Dermis blood vessel endothelial cell (primary cell): ENCODE measurements at places on chromosomes 7 and 10. TPM values are rescaled to one million over a fixed set of nuclear protein-coding genes. Genes with fewer than 3 reads are reported as not detected.

Gene SPRN
- total RNA-seq = under 0.01 TPM in 1 of 2 replicates, not detected in the other

DNA sequence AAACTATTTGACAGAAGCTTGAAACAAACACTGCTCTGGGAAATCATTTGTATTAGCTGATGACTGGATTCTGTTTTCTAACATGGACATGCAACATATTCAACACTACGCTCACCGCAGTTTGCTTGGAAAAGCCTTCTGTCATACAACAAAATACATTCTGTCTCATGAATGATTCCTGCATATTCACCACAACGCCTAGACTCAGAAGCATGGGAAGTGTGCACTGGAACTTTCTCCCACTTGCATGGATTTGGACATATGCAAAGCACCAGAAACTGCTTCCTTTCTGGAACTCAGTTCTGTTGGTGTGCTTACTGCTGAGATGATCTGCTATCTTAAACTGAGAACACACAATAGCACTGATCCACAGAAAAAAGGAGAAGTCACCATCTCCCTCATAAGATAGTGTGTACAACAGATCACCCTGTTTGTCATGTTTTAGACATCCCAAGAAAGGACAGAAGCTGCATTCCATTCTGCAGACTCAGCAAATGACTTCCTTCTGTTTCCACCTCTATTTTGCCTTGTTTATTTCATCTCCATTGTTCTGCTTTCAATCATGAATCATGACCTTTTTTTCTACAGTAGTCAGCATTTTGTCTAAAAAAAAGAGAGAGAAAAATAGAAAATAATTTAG, 115.8 kb downstream of the HTR7 start:
- peak; percentile 28 for DNase-seq

DNA sequence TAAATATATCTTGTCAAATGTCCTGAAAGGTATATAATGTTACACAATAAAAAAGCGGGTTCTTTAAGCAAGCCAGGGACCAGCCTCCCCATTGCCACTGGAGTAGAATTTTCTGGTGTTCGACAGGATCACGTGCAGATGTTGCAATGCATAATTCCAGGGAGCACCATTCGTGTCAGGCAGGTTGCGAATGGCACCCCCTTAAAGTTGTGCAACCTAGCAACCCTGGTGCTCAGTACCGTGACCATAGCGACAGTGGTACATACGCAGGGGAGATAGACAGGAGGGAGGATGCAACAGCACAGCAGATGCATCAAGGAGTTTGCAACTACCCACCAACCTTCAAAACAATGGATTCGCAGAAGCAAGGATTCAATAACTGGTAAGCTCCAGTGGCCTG, 6.6 kb upstream of the BMPR1A start:
- no peak for DNase-seq

GRCh38 chr10:91115618-91116390, 104.7 kb upstream of the PCGF5 start:
- no peak for DNase-seq

DNA sequence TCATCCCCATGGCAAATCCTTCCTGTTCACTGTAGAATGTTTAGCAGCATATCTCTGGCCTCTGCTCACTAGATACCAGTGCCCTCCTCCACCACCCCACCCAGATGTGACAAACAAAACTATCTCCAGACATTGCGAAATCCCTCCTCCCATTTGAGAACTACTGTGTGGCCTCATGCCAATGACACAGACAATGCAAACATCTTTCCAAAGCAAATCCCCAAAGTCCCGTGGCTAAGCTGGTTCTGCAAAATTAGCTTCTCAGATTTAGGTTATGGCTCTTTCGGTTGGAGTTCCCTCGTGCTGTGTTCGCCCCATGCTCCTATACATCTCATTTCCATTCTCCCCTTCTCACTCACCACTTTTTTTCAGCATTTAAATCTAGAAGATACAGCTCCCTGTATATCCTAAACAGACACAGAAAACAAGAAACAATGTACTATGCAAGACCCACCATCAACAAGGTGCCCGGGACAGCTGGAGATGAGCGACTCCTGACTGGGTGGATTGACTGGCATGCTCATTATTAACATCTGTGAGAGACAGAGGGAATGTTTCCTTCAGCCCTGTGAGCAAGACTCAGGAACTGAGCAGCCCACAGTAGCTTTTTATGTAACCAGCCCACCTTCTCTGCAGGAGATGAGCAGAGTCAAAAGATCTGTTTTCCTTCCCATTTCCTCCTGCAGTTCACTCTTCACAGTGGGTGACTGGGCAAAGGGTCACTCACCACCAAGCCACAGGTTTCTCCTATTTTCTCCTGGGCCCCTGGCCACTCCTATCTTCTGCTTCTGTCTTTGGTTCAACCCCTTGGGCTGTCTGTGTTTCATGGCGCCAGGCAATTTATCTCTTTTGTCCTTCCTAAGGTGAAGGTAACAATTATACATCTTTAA, 225.7 kb upstream of the AOAH start:
- DNase-seq = no peak

- no peak for DNase-seq
These were observed 77.5 kb upstream of the PHYHIPL start for GRCh38 chr10:59098831-59099452.

- DNase-seq = peak; percentile 45
These were observed 54.3 kb downstream of the DLD start for GRCh38 chr7:107945332-107945731.

DNA sequence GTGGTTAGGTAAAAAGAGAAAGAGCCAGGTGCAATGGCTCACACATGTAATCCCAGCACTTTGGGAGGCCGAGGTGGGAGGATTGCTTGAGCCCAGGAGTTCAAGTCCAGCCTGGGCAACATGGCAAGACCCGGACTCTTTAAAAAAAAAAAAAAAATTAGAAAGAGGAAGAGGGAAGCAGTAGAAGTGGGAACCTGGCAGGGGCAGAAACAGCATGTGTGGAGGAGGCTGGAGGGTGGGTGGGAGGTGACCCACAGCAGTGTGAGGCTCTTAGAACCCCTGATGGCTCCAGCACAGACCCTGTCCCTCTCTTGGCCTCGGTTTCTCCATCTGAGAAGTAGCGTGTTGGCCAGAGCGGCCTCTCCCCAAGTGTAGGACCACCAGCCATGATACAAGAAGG, 4.9 kb upstream of the CCL24 start:
- no peak for DNase-seq

- no peak for DNase-seq
These were observed 14.7 kb upstream of the SLC16A9 start for GRCh38 chr10:59724098-59724938.

GRCh38 chr10:51743146-51743545, 43.8 kb upstream of the CSTF2T start:
- DNase-seq = no peak

DNA sequence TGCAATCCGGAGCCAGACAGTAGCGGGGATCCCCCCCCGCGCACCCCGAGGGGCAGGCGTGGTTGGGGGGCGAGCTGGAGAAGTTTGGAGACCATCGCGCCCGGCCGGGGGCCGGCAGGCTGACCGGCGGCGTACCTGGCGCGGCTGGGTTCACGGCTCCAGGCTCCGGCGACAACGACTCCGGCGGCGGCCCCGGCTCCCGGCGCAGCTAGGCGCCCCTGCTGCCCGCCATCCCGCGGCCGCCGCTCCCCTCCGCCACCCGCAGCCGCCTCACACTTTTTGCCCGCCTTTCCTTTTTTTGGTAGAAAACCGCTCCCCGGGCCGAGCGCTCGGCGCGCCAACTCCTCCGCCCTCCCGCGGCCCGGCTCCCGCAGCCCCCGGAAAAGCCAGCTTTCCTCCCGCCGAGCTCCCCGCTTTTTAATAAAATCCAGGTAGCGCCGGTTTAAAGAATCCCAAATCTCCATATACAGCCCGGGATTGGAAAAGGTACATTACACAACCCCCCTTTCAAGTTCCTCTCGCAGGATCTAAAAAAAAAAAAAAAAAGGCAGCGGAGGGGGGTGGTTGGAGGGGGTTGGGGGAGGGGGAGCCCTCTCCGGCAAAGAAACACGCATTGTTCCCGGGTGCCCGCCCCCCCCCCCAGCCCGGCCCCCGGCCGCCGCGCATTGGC, at the start of gene TNRC18:
Gene TNRC18 (minus strand): TSS at position 529 of the 670 bp plus-strand sequence. CDS start 2,588 bp downstream, outside the sequence.
- no peak for DNase-seq

- DNase-seq = no peak
These were observed 22.3 kb downstream of the MUC12 start for GRCh38 chr7:100991631-100992030.

DNA sequence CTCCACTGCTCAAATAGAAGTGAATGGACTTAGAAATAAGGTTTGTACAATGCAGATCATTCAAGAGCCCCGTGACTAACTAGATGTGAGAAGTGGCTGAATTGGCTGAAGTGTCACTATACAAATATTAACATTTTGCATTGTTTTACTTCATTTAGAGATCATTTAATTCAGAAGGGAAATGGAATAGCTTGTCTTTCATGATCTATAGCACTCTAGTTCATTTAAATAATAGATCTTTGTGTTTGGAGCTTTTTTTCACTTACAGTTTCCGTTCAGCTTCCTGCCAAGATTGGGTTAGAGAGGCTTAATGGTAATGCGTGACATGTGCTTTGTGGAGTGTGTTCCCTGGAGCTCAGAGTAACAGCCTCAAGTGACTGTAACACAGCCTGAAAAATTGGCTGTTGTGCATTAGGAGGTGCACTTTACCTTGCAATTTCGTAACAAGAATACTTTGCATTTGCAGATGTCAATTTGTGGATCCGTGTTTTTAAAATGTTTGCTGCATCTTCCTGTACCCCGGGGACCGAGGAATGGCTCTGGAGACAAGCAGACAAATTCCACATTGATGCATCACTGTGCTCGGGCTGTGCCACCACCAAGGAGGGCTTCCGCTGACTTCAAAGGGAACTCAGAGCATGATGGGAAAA, 170.3 kb downstream of the NRP1 start:
- DNase-seq = peak; percentile 67

DNA sequence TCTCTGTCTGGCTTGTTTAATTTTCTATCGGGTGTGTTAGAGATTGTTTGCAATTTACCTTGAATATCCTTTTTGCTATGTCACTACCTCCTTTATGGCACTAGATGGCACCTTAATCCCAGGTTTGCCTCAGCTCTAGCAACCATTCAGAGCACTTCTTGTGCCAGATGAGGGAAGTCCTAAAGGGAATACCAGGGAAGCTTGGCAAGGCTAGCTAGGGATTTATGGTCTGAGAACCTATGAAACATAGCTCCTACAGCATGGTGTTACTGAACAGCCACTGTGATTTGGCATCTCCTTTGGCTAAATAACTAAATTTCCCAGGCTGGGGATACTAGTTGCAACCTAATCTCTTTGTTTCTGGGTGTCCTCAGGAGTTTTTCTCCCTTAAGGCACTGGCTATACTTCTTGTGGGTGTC, 69.0 kb upstream of the VOPP1 start:
- DNase-seq = peak; percentile 90

Gene VIPR2
- total RNA-seq = not detected in 2 replicates

GRCh38 chr7:122726881-122727280, 24.2 kb upstream of the RNF148 start:
- DNase-seq = no peak

DNA sequence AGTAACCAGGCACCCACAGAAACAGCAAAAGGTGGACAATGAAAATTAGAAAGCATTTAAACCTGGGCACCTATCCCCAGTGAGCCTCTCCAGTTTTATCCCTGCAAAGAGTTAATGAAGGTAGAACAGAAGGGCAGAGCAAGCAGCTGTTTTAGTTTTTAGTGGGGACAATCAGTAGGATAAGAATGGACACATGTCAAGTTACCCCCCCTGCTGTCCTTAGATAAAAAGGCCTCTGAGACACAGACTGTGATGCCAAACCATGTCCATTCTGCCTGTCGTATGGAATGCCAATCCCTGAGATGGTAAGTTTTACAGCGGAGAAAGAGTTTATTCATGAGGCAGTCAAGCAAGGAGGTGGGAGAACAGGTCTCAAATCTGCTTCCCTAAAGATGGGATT, 162.6 kb upstream of the AGR3 start:
- DNase-seq = peak; percentile 26

DNA sequence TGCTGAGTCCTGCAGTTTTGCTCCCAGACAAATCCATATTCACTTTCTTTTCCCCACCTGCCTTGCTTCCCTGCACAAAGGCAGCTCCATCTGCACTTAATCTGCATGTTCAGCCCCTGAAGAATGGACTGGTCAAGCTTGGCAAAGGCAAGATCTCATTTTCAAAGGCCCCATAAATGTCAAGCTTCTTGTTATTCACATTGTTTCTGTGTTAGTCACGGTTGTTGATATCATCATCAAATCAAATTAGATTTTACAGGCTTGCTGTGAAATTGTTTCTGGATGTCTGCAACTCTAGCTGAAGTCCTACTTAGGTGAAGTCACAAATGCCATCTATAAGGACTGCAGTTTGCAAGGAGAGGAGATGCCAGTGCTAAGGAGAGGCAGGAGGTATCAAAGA, 91.0 kb downstream of the GPAM start:
- DNase-seq = no peak

GRCh38 chr10:85036661-85037060, 708.3 kb downstream of the CCSER2 start:
- DNase-seq = no peak

DNA sequence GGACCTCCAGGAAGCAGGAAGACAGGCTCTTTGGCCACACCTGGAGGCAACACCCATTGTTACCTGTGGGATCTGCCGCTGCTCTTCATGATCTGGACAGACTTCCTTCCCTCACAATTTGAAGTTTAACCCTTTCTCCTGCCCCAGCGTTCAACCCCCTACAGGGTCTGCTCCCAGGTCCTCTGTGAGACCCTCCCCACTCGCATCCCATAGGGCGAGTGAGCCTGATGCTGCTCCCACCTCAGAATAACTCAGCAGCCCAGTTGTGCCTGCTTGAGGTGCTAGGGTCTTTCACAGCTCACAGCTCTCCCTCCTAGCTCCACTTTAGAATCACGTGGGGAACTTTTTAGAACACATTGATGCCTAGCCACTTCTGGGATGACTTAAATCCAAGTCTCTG, 61.8 kb upstream of the C10orf90 start:
- DNase-seq = no peak

GRCh38 chr10:79047875-79048638, 20.7 kb upstream of the ZMIZ1 start:
- DNase-seq = no peak

DNA sequence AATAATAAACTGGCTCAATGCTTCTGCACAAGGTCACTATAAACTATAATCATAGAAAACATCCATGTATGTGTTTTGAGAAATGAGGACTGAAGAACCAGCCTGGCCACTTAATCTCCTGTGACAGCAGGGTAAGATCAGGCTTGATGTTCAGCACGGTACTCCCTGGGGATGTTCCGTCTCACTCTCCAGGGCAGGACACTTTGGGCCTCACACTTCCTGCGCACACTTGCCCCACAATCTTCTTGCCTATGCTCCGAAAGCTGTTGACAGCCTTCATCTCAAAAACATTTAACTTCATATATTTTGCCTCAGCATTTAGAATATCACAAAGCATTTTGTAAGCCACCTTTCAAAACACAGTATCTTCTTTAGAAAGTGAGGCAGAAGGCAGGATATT, 92.7 kb downstream of the PARD3 start:
- no peak for DNase-seq

Gene AKR1C3
- total RNA-seq = 119 and 237 TPM in 2 replicates

DNA sequence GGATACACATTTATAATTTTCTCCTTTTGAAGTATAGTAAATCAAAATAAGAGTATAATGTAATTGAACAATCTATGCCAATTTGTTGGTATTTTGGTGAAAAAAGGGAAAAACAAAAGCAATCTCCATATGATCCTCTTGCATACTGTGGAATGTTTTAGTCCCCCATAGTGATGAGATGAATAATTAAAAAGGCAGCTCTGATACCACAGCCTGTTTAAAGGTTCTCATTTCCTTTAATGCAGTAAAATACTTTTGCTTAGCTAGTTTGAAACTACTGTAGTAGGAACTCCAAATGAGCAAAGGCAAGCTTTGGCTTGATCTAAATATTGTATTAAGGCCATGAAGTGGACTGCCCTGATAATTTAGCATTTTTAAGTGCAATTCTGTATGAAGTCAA, 77.6 kb downstream of the VTI1A start:
- no peak for DNase-seq

Gene A1CF
- total RNA-seq = not detected in 2 replicates

Gene AKR1B15
- not detected in 2 replicates for total RNA-seq

Gene VCL
- total RNA-seq = 107 and 163 TPM in 2 replicates

Gene FAM25A
- total RNA-seq = not detected in 2 replicates
